CMK (cell line): ENCODE measurements at places on chromosomes 12 and 14.

DNA sequence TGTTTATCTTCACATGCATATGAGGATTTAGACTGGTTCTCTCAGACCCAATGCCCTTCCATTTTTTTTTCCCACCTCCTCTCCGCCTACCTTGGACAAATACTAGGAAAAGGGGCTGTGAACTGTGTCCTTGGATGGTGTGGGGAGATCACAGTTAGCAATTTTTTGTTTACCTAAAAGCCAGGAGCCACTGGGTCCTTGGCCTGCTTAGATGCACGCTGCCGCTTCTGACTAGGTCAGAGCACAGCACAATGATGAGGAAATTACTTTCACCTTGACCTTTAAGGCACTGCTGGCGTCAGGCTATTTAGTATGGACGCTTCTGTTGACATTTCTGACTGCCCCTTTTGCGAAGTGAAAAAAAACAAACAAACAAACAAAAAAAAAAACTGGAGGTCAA is 1.9 kb downstream of the CCDC38 start:
- no peak for DNase-seq

- no peak for DNase-seq
Measured at GRCh38 chr12:102757154-102757881, 159.7 kb downstream of the PAH start.

DNA sequence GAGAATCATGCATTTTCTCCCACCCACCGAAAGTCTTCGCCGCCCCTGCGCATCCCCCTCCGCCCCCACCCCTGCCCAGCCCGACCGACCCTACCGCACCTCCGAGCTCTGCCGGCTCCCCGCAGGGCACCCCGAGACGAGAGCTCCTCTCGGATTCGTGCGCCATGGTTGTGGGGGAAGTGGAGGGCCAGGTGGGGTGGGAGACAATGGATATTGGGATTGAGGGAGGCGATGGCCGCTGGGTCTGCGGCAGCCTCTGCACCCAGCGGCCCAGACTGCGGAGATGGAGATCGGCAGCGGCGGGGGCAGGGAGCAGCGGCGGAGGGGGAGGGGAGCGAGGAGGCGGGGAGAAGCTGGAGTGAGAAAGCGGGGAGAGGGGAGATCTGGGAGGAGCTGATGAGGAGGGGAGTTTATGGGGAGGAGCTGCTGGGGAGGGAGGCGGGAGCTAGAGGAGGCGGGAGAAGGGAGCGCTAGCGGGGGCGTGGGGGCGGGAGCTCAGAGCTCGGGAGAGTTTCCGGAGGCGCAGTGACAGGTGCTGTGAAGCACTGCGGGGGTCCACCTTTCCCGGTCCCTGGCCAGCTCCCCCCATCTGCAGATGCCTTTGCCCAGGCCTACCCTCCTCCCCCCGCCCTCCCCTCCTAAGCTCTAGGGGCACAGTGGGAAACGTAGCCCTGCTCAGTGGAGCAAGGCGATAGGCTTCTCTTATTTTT is at the start of gene SALL2:
TSS of gene SALL2 (minus strand) at position 385 of the 710 bp plus-strand sequence. CDS start at position 166, 219 bp downstream.
- DNase-seq: no peak

DNA sequence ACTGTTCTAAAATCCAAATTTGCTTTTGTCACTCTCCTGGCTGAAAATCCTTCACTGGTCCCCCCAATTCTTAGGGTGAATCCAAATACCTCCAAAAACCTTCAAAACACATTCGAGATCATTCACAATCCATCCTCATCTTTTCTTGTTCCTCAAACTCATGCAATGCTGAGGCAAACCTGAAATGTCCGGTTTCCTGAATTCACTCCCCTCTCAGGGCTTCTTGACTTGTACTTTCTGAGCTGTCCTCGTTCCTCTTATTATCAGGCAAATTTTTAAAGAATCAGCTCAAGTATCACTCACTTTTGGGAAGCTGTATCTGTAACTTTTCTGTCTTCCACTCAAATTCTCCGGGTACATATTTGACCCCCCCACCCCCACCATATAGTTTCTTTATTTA is 84.9 kb upstream of the DUSP6 start:
- no peak for DNase-seq

- DNase-seq: no peak
Measured at GRCh38 chr12:56271031-56271430, 4.3 kb downstream of the COQ10A start.

- DNase-seq: no peak
Measured at GRCh38 chr12:52050116-52050757, 1.0 kb upstream of the NR4A1 start.

- no peak for DNase-seq
Measured at GRCh38 chr14:42222924-42223471, 616.3 kb downstream of the LRFN5 start.

DNA sequence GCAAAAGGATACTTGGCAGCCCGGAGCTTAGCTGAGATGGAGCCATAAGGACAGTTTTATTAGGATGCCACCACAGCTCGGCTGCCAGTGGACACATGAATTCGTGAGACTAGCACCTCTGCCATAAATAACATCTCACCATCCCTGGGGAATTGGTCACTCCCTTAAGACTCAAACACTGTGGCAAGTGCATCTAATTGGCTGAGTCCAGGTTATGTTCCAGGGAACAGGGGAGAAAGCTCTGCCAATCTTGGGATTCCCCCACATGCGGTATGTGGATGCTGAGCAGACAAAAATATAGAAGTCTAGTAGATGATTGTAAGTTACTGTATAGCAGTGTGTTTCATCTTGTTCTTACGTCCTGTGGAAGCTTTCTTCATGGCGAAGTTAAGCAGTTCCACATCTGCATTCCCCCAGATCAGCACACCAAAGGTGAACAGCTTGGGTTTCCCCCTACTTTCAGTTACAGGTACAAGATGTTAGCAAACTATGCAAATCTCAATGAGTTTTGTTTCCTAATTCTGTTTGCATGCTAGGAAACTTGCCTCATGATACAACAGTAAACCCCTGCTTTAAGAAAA is 131.1 kb downstream of the ETV6 start:
- no peak for DNase-seq

- DNase-seq: no peak
Measured at GRCh38 chr12:40310211-40310610, 85.4 kb downstream of the LRRK2 start.

DNA sequence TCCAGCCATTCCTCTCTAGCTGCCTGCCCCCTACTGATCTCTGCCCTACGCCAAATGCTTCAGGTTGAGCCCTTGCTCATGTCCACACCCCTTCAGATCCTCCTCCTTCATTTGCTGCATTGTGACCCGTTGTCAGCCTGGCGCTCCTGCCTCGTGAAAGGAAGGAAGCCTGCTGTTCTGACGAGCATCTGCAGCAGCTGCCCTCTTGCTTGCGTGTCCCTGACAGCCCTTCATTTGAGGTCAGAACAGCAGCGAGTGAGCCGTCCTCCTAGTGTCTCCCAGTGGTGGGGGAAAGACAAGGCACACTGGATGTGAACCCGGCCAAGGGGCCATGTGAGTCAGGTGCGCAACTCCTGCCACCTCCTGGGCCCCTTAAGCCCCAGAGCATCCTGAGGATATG is 3.0 kb upstream of the PIANP start:
- no peak for DNase-seq

DNA sequence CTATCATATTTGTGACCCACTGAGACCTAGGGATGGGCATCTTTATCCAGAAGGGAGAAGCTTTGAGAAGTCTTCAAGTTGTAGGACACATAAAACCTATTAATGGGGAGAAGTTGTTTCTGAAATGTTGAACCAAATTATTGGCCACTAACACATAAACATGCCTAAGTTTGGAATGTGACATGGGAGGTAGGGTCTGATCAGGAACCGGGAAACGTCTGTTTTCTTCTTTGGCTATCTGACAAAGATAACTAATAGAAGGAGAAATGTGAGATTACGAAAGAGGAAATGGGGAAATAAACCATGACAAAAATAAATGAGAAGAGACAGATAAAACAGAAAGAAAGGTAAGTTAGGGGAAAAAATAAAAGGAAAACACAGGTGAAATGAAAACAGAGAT is 425.2 kb downstream of the EGLN3 start:
- DNase-seq: no peak

- DNase-seq: no peak
Measured at GRCh38 chr14:26896447-26896846, 298.6 kb upstream of the NOVA1 start.

DNA sequence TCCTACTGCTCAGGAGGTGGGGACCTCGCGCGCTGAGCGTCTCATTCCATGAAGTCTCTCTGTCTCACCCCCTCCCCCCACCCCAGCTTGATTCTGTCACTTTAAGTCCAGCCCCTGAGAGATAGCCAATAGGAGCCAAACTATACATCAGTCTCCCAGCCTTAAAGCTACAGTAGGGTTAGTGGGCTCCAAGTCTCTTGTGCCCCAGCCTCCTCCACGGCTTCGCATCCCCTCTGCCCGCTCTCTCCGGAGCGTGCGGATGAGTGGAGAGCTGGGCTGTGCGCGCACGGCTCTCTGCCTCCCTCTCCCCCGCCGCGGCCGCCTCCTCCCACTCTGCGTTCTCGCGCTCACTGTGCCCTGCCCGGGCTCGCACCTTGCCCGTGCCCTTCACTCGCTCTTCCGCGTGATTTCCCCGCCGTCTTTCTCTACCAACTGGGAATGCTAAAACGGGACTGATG is at the start of gene ESRRB:
TSS of gene ESRRB (plus strand) at position 191 of the 458 bp plus-strand sequence. CDS start at position 456, 265 bp downstream.
- no peak for DNase-seq

DNA sequence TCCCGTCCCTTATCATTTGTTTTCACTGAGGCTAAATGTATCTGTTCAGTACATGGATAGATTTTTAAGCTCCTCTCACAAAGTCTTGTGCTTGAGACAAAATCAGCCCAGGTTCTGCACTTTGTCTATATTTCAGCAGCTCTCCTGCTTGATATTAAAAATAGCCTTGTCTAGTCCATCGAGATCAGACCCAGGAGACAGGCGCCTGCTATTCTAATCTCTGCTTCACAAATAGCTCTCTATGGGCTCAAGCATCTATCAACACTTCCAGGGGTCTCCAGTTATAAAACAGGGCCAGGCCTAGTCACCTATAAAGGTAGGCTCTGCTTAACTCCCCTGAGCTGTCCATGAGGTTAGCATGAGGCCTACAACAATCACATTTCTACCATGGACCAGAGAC is 62.5 kb downstream of the ZFP36L1 start:
- no peak for DNase-seq

GRCh38 chr14:94974893-94975292 is 182.4 kb downstream of the DICER1 start:
- DNase-seq: no peak

DNA sequence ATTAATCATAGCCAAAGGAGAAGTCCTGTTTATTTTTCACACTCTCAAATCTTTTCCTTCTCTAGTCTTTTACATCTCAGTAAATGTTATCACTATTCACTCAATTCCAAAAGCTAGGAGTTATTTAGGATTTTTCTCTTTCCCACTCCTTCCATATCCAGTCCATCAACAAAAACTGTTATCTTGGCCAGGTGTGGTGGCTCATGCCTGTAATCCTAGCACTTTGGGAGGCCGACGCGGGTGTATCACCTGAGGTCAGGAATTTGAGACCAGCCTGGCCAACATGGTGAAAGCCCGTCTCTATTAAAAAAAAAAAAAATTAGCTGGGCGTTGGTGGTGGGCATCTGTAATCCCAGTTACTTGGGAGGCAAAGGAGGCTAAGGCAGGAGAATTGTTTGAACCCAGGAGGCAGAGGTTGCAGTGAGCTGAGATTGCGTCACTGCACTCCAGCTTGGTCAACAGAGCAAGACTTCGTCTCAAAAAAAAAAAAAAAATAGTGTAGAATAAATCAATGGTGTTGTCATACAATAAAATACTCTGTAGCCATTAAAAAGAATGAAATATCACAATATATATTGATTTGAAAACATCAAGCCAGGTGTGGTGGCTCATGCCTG is 46.6 kb upstream of the FOXJ2 start:
- no peak for DNase-seq

- no peak for DNase-seq
Measured at GRCh38 chr14:105195522-105196264, 14.6 kb upstream of the NUDT14 start.

DNA sequence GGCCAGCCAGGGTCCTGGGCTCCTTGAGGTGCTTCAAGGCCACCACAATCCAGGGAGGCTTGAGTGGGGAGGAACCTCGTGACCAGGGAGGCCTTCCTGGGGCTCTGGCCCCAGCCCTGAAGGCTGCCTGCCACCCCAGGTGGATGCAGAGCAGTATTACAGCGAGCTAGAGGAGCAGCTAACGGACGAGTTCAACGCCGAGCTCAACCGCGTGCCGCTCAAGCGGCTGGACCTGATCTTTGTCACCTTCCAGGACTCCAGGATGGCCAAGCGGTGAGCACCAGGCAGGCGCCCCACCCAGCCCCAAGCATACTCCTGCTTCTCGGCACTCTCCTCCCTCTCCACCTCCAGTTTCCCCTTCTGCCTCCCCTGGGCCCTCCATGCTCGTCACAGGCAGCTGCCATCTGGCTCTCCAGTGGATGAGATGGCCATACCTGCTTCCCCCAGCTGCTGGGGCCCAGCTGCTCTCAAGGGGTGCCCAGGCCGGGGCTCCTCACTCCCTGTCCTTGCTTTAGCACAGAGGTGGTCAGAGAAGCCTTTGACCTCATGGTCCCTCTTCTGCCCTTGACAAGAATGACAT is 30.6 kb downstream of the NGB start:
- DNase-seq: no peak

DNA sequence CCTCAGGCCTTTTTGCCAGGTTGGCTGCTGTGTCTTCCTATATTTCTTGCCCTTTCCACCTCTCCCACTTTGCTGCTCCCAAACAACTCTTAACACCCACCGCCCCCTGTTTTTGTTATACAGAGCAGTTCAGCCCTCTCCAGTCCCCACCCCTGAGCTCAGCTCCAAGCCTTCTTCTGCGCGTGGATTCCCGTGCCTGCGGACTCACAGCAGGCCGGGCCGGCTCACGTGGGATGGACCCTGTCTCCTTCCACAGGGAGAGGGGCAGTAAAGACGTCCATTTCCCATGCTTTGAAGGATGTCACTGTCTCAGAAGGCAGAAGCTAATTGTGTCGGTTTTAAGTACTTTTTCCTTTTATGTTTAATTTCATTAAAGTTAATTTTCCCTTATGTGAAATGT is 139.4 kb downstream of the CACNA1C start:
- no peak for DNase-seq

GRCh38 chr12:3931206-3931605 is 58.0 kb upstream of the PARP11 start:
- DNase-seq: no peak

GRCh38 chr14:60327447-60328331 is 78.7 kb downstream of the PPM1A start:
- DNase-seq: no peak

DNA sequence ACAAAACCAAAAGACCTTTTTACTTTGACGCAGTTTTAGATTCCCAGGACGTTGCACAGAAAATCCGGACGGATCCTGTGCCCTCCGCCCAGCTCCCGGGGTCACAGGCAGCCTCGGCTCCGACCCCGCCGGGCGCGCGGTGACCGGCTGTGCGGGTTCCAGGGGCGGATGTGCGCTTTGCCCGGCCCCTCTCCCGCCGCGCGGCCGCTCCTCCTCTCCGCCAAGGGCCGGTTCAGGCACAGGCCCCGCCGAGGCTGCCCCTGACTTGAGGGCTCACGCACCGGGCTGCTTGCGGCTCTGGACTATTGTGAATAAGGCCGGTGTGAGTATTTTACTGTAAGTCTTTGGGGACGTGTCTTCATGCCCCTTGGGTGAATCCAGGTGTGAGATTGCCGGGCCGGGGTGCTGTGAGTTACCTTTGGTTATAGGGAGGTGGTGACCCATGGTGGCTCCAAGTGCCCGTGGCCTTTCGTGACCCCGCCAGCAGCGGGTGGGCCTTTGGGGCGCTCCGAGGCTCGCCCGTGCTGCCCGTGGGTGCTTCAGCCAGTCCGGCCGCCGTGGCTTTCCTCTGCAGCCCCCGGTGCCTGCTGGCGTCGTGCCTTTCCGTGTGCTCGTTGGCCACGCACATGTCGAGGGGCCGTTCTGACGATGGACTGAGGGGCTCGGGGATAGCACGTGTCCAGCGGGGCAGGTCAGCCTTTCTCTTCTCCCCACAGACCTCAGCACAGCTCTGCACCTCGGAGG is 45.9 kb downstream of the NOC4L start:
- no peak for DNase-seq
